ENCODE measurements at places on chromosomes 7 and 10.

GRCh38 chr7:13898957-13899670, 90.4 kb downstream of the ETV1 start:
- DNase-seq = peak; percentile 6

DNA sequence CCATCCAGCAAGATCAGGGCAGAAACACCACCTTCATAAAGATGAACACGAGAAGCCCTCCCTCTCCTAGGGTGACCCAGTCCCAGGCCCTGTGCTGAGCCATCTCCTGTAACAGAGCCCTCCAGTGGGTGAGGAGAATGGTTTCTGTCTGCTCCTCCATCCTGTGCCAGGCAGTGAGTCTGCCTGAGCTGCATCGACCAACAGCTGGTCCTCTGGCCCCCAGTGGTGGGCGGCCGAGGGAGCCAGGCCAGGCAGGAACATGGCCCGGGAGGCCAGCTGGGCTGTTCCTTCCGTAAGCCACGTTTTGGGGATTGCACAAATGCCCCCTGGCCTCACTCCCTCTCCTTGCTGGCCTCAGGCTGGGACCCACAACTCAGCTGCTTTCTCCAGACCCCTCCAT, 73.5 kb downstream of the GRB10 start:
- DNase-seq = no peak

- no peak for DNase-seq
These were observed 74.6 kb upstream of the PDSS1 start for GRCh38 chr10:26622891-26623290.

GRCh38 chr10:119007211-119007574, 22.3 kb upstream of the NANOS1 start:
- DNase-seq = no peak

DNA sequence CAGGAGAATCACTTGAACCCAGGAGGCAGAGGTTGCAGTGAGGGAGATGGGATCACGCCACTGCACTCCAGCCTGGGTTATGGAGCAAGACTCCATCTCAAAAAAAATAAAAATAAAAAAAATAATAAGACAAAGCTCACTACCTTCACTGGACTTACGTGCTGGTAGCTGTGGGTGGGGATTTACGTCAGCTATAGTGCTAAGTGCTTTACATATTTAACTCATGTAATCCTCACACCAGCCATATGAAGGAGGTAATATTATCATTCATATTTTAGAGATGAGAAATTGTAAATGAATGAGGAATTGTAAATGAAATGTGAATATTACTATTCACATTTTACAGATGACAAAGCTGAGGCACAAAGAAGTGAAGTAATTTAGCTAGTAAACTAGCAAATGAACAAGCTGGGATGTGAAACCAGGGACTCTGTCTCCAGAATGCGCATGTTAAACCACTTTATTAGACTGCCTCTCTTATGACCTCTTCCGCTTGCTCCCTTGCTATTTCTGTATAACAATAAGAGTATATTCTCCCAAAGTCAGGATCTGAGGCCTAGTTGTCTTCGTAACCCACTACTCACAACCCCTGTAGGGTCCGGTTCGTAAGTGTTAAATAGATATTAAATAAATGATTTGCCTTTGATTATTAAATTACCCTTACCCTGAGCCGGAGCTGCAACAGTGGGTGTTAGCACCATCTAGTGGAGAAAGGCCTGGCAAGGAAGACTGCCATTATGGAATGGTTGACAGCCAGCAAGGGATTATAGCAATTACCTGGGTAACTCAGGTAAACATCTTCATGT, 70.2 kb downstream of the HTR7 start:
- peak; percentile 1 for DNase-seq

- DNase-seq = no peak
These were observed 89.4 kb downstream of the CTNNA3 start for GRCh38 chr10:67606572-67606971.
